ENCODE measurements at places on chromosomes 16 and 17.

- no peak for DNase-seq
Measured at GRCh38 chr16:1766701-1767100, 4.6 kb downstream of the NME3 start.

DNA sequence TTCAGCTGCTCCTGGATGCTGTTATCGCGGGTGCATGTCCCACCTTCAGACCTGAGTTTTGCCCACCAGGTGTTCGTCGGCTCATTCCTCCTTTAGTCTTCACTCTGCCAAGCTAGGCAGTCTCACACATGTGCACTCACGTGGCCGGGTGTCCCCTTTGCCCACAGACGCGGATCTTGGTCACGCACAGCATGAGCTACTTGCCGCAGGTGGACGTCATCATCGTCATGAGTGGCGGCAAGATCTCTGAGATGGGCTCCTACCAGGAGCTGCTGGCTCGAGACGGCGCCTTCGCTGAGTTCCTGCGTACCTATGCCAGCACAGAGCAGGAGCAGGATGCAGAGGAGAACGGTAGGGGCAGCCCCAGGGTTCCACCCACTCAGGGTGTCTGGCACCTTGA is 133.1 kb downstream of the ABCC6 start:
- no peak for DNase-seq

DNA sequence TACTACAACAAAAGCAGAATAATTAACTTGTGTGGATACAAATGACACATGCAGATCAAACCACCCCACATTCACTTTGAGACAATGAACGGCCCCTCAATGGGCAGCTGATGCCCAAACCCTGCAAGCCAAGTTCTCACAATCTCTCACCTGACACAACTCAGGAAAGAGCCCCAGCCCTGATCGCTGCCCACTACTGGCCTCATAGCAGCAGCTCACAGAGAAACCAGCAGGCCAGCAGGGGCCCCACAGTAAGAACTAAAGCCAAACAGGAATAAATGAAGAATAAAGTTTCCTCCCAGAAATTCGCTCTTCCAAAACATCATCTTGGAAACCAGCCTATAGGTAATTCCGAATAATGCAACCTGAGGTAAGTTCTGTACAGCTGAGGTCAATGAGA is 7.7 kb downstream of the AKTIP start:
- DNase-seq, result peak; percentile 57

- DNase-seq, result no peak
Measured at GRCh38 chr17:70912716-70913485, 743.6 kb downstream of the KCNJ2 start.

DNA sequence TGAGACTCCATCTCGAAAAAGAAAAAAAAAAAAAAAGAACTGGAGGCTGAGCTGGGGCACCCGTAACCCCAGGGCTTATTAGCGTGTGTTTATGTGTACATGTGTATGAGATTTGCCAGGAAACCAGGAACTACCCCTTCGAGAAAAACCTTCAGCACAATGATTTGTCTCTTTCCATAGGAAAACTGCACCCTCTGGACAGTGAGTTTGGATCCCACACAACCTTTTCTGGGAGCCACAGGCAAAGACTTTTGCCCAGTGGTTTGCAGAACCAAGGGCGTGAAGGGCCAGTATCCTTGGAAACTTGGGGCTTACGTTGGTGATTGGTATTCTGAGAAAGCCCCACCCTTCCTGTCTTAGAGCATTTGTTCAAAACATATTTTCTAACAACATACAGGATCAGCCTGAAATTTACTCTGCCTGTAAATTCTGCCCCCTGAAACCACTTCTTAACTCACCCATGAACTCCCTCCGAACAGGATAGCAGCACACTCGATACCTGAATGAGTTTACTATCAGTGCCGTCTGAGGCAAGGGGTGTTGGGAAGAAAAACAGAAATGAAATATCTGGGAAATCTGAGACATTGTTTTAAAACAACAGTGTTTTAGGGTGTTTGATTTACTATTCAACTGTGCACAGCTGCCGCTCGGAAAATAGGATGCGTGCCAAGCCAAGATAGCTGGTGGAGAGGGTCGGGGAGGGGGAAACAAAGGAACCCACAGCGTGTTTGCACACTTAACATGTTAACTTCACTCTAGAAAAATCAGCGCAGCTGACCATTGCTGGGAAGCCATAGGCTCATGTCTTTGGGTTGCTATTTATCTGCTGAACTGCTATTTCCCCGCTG is 40.2 kb upstream of the MAF start:
- no peak for DNase-seq

GRCh38 chr17:1039511-1040215 is 42.7 kb downstream of the TIMM22 start:
- no peak for DNase-seq

DNA sequence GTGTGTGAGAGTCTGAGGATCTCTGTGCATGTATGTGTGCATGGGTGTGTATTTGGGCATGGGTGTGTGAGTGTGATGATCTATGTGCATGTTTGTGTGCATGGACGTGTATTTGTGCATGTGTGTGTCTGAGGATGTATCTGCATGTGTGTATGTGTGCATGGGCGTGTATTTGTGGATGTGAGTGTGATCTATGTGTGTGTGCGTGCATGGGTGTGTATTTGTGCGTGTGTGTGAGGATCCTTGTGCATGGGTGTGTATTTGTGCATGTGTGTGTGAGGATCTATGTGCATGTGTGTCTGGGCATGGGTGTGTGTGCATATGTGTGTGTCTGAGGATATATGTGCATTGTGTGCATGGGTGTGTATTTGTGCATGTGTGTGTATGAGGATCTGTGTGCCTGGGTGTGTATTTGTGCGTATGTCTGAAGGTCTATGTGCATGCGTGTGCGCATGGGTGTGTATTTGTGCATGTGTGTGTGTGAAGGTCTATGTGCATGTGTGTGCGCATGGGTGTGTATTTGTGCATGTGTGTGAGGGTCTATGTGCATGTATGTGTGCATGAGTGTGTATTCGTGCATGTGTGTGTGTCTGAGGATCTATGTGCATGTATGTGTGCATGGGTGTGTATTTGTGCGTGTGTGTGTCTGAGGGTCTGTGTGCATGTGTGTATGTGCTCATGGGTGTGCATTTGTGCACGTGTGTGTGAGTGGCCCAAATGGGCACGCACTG is 26.5 kb upstream of the ITGAX start:
- DNase-seq, result no peak

DNA sequence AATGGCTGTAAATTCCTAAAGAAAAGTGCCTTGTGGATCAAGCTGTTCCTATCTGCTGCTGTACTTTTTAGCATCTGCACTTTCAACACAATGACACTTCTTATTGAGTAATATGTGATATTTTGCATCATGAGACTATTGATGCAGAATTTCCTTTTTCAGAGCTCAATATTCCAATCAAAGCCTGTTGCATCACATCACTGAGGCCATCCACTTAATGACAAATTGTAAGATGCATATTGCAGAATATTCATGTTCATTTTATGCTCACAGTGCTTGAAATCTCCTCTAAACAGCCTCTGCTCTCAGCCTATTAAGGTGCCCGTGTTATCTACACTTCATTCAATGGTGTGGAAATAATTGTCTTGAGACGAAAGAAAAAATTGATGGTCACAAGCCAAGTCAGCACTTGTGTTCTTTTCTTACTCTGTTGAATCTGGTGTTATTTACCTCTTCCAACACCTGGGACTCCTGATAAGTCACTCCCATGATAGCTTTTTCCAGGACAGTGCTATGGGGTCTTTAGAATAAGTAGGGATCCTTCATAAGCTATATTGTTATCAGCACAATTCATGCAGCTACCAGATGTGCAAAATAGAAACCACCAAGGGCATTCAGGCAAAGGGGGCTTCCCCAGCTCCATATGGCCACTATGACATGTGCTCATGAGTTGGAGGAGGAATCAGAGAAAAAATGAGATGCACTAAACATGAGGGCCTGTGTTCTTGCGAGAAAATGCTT is 9.3 kb upstream of the SKAP1 start:
- DNase-seq, result no peak

GRCh38 chr16:87076950-87077749 is 240.0 kb downstream of the C16orf95 start:
- peak; percentile 90 for DNase-seq

DNA sequence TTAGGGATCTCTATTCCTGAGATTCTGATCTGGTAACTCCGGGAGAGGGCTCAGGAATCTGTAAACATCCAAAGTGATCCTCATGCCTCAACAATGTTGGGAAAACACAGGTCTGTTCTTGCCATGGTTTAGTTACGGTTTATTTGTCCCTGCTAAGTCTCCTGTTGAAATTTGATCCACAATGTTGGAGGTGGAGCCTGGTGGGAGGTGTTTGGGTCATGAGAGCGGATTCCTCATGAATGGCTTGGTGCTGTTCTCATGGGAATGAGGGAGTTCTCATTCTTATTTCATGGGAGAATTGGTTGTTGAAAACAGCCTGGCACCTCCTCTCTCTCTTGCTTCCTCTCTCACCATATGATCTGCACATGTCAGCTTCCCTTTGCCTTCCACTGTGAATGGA is 608.6 kb upstream of the GOT2 start:
- DNase-seq, result peak; percentile 57

DNA sequence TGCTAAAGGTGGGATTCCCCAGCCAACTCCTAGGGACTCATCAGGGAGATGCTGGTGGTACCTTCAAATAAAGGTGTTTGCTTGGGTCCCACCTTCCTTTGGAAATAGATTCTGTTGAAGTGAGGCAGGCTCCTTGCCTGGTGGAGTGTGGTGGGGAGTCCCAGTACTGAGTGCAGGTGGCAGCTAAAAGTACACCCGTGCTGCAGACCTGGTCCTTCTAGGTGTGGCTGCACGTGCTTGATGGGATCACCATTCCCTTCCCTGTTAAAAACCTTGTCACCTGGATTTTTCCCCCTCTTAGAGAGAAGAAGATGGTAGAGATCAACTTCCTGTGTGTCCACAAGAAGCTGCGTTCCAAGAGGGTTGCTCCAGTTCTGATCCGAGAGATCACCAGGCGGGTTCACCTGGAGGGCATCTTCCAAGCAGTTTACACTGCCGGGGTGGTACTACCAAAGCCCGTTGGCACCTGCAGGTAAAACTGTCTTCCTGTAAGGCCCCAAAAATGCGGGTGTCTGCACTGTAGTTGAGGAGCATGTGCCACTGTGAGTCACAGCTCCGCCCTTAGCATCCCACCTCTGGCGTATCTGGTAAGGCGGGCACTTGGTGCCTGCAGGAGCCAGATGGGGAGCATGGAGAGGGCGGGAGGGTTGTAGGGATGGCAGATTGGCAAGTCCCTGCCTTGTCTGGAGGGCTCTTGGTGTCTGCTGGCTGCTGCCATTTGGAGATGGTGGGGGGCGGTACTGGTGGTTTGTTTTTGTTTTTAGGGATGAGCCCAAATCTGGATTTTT is 34.0 kb downstream of the PLCD3 start:
- DNase-seq, result no peak

- peak; percentile 69 for DNase-seq
Measured at GRCh38 chr17:3385869-3386816, at the start of gene OR3A2. OR3A2 (minus strand) TSS chr17:3386308.

DNA sequence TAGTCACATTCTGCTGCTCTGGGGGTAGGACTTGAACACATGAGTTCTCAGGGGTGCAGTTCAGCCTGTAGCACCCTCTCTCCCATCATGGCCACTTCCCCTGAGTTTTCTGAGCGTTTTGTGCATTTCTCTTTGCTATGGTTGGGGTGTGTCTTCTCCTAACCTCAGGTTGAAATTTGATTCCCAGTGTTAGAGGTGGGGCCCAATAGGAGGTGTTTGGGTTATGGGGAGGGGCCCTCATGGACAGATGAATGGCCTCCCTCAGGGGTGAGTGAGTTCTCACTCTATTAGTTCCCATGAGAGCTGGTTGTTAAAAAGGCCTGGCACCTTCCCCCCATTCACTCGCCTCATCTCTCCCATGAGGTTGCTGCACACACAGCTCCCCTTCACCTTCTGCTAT is 101.1 kb downstream of the FOXL1 start:
- no peak for DNase-seq

DNA sequence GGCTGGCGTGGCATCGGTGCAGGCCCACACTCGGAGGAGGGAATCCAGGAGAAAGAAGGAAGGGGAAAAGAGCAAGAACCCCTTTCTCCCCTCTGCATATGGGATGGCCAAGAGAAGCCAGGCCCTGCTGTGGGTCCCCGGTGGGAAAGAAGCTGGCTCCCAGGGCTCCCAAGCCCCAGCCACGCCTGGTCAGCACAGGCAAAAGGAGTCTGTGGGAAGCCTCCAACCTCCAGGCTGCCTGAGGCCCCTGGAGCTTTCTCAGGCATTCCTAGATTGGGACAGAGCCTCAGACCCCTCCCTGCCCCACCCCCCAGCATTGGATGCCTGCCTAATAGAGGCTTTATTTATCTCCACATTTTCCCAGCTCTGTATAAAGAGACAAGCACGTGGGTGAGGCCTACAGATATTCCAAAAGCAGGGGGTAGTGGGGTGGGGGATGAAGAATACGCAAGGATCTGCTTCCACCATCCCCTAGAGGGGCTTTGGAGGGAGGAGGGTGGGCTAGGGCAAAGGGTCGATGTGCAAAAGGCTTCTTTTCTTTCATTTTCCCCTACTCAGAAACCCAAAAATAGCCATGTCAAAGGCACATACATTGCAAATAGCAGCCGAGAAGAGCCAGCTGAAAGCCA is 56.4 kb downstream of the MPRIP start:
- DNase-seq, result no peak
